ENCODE measurements at places on chromosomes 3 and 15.

DNA sequence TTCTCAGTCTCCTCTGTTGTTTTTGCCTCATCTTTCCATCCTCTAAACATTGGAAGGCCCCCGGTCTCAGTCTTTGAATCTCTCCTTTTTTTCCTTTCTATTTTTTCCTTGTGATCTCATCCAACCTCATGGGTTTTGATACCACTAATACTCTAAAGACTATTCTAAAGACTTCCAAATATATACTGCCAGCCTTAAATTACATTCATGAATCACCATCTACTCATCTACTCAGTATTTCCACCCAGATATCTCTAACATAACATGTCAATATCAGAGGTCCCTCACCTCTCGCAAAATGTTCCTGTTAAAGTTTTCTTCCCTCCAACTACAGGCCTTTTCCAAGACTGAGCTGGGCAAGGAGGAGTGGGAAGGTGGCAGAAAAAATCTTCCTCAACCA, 282.5 kb upstream of the TTC14 start:
- DNase-seq = no peak

- DNase-seq = no peak
These were observed 98.6 kb downstream of the MYRIP start for GRCh38 chr3:39907981-39908380.

DNA sequence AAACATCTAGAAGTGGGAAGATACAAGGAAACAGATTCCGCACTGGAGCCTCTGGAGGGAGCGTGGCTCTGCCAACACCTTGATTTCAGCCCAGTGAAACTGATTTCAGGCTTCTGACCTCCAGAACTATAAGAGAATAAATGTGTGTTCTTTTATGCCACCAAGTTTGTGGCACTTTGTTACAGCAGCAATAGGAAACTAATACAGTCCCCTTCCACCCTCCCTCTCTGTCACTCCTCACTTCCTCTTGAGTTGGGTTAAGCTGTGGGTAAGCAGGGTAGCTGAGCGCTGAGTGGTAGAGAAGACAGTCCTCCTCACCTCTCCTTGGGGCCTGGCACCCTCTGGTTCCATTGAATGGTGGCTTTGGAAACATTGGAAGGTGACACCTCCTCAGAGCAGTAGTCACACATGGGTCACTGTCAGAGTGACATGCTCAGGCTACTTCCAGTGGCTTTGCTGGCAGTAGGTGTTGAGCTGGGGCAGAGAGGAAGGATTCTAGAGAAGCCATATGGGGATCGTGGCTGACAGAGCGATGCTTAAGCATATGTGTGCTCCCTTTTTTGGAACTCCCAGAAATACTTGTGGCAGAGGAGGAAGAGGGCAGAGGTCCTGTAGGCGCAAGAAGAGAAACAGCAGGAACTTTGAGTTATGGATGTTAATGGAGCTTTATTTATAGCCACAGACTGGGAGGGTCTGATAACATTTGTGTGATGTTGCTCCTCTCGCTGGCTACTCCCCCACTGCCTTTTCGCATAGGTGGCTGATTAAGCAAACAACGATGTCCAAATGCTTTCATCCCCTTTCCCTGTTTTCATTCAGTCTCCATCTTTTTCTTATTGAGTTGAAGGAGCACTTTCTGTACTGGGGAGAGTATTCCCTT, 14.8 kb upstream of the HCN4 start:
- DNase-seq = no peak

- no peak for DNase-seq
These were observed 4.6 kb downstream of the SNRK start for GRCh38 chr3:43290956-43291355.

DNA sequence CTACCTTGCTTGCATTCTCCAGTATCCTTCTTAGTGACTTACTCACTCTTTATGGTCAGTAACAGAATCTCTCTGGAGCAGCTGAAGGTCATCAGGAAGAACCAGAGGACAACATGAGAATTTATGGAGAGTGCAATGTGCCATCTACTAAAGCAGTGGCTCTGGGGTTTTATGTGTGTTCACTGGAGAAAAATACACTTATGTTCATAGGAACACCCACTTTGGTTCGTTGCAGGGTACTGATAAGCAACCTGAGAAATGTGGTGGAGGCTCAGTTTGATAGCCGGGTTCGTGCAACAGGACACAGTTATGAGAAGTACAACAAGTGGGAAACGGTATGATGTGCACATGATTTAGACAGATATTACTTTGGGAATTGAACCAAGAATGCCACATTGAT, 12.8 kb downstream of the CPB1 start:
- no peak for DNase-seq

DNA sequence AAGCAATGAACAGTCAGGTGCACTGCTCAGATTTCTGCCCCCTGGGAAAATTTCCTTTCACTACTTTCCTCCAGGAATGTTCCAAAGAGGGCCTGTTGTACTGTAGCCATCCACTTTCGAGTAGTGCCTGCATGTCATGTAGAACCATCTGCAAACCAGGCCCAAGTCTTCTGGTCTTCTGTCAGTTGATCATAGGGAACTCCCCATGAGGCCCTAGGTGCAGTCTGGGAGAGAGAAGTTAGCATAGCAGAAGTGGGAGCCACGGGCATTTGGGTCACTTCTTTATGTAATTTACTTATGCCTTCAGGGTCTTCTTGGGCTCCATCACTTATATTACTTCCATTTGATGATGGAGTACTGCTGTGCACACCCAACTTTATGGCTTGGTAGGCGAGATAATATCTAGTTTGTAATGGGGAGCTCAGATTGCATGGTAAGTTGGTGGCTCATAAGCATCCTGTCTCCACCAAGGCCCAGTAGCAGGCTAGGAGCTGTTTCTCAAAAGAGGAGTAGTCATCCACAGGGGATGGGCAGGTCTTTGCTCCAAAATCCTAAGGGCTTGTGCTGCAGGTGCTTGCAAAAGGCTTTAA, 151.4 kb downstream of the NFKBIZ start:
- no peak for DNase-seq

- no peak for DNase-seq
These were observed 353.4 kb downstream of the FOXP1 start for GRCh38 chr3:71229905-71230657.

DNA sequence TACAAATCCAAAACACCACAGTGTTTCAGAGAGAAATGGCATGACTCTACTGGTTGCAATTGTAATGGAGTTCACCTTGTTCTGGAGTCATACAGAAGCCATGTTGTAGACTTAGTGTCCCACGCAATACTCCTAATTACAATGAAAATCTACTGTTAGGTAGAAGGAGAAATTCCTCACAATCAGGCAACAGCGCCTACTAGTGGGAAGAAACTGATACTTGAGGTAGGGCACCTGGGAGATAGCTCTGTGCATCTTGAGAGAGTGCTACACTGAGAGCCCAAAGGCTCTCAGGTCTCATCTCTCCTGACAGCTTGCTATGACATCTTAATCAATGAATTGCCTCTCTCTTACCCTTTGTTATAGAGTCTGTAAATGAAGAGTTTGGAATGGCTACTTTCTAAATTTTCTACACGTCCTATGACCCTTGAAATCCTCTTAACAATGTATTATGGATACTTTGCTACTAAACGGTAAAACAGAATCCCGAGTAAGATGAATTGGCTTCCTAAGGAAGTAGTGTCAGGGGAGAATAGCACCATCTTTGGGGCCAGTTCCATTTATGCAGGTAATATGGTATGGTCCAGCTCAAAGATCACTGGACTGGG, 422.7 kb upstream of the TPRG1 start:
- peak; percentile 42 for DNase-seq

DNA sequence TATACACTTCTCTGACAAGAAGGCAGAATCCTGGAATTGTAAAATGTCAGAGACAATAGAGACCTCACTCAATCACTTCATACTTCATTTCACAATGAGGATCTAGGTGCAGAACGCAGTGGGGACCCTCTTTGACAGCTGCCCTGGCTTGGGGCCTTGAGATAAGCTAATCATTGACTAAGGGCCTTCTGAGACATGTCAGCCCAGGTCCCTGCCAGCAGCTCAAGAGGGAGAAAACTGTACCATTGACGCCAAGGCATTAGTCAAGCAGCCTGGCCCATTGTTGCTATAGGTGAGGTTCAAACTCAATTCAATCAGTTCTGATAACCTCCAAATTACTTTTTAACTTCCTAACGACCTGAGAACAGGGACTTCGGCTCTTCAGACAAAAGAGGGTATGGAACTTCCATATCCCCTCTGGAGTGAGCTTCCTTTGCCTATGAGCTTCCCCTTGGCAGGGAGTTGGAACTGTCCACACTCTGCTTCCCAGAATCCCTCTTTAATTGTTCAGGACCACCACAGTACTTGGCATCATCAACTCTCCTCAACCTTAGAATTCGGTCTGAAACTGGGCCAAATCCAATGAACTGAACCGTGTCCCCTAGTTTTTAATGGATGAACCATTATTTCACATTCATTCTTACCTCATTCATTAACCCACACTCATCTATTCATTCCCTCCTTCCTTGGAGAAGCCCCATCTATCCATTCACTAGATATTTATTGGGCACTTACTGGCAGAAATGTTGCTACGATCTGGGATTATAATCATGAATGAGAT, 1.5 kb upstream of the CYP8B1 start:
- DNase-seq = peak; percentile 12

GRCh38 chr3:13665582-13666226, 116.8 kb downstream of the FBLN2 start:
- DNase-seq = no peak

- no peak for DNase-seq
These were observed 47.9 kb upstream of the MAGEF1 start for GRCh38 chr3:184759666-184760200.

- no peak for DNase-seq
These were observed 106.0 kb downstream of the LRIG1 start for GRCh38 chr3:66394753-66395249.

- no peak for DNase-seq
These were observed 10.9 kb upstream of the CD200 start for GRCh38 chr3:112321867-112322652.

GRCh38 chr15:66611257-66612053, 45.7 kb upstream of the LCTL start:
- DNase-seq = no peak

GRCh38 chr3:101319531-101319930, 844 bp downstream of the IMPG2 start:
- no peak for DNase-seq

- no peak for DNase-seq
These were observed 114.9 kb downstream of the MCTP2 start for GRCh38 chr15:94346282-94346681.

DNA sequence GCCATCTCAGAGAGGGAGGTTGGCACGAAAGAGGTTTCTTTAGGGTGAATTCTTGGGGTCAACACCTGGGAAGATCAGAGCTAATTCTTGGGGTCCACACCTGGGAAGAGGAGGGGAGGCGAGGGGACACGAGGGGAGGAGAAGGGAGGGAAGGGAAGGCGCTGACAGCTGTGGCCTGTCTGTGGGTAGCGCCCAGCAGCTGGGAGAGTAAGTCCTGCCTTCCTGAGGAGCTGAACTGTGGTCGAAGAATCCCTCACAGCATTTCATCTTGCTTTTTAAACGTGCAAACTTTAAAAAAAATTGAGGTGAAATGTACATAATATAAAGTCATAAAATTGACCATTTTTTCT, 63.2 kb upstream of the CGNL1 start:
- no peak for DNase-seq

- DNase-seq = no peak
These were observed 73.1 kb upstream of the TERB2 start for GRCh38 chr15:44883199-44883877.

DNA sequence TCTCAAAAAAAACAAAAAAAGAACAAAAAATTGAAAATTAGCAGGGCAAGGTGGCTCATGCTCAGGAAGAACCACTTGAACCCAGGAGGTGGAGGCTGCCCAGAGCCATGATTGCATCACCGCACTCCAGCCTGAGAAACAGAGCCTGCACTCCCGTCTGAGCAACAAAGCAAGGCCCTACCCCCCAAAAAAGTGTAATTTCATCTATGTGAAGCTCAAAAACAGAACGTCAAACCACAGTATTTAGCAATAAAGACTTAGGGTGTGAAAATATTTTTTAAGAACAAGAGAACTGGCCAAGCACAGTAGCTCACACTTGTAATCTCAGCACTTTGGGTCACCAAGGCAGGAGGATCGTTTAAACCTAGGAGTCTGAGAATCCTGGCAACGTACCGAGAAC, 38.2 kb downstream of the STAG1 start:
- no peak for DNase-seq

GRCh38 chr15:37038716-37039106, 61.6 kb downstream of the MEIS2 start:
- DNase-seq = no peak

DNA sequence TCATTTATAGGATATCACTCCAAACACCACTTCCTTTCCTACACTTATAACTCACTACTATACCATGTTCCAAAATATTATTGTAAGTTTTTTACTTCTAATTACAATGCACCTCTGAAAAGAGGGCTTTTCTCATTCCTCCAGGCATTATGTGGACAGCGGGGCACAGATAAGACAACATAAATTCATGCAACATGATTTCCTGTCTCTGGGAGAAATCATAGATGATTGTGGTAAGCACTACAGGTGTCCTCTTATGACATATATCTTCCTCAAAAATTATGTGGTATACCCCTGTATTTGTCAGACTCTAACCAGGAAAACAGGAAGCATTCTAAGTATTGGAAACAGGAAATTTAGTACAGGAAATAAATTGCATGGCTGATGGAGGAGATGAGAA, 45.7 kb upstream of the INO80 start:
- DNase-seq = no peak

GRCh38 chr3:36456784-36457183, 76.5 kb downstream of the STAC start:
- DNase-seq = no peak

DNA sequence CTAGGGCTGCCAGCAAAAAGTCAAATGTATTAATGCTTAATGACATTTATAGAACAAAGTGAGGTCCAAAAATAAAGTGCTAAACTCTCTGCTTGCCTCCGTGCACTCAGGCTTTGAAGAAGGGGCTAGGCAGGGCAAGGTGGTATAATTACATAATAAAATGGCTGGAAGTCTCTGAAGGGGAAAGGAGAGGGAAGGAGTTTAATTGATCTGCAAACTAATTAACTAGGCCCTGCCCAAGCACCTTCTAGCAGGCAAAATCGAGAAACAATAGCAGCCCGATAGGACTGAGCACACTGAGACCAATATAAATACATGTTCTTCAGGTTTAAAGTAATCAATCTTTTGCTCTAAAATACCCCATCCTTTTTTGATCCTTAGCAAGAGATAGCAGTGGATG, 13.0 kb downstream of the DIS3L start:
- no peak for DNase-seq

- no peak for DNase-seq
These were observed 790 bp downstream of the LAMP3 start for GRCh38 chr3:183161552-183162336.

GRCh38 chr15:68699124-68699880, 120.5 kb downstream of the CORO2B start:
- no peak for DNase-seq

DNA sequence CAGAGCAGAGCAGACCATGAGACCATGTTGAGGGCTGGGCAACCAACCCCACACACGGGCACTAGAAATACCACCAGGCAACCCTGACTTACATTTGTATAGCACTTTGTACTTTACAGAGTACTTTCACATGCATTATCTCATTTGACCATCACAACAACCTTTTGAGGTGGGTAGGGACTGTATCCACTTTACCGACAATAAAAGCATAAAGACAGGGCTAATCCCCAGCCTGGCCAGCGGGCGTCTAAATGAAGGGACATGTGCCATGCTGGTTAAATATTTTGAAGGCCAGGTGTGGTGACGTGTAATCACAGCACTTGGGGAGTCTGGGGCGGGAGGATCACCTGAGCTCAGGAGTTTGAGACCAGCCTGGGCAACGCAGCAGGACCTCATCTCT, 23.6 kb downstream of the RASGRP1 start:
- DNase-seq = no peak

GRCh38 chr3:23696842-23697241, 108.9 kb upstream of the UBE2E1 start:
- DNase-seq = no peak

- DNase-seq = no peak
These were observed 27.4 kb upstream of the BOC start for GRCh38 chr3:113183748-113184661.
